ENCODE measurements at places on chromosomes 5 and 9. TPM values are rescaled to one million over a fixed set of nuclear protein-coding genes. Genes with fewer than 3 reads are reported as not detected.
A peak's percentile ranks its signal among the peaks of the same experiment; 100 is the strongest.

PCSK1 gene
- 0.92 TPM for total RNA-seq

CCNG1 gene
- total RNA-seq: 130 TPM

MYORG gene
- total RNA-seq: 7.8 TPM

PAEP gene
- not detected for total RNA-seq

GRCh38 chr5:1173485-1174070 lies 27.8 kb upstream of the SLC6A19 start:
- no peak for DNase-seq
- no peak overlapping the region for H3K27ac ChIP-seq
- peaks cover 5% of the 10 kb centered on the region for H3K4me1 ChIP-seq
- no peak overlapping the region for H3K4me3 ChIP-seq

DNA sequence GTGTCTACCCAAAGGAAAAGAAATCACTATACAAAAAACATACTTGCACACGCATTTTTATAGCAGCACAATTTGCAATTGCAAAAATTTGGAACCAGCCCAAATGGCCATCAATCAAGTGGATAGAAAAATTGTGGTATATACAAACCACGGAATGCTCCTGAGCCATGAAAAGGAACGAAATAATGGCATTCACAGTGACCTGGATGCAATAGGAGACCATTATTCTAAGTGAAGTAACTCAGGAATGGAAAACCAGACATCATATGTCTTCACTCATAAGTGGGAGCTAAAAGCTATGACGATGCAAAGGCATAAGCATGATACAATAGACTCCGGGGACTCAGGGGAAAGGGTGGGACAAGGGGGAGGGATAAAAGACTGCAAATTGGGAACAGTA lies 78.4 kb downstream of the ENC1 start:
- no peak overlapping the region for H3K27ac ChIP-seq
- H3K4me1 ChIP-seq: peaks cover 9% of the 10 kb centered on the region
- H3K36me3 ChIP-seq: no peaks in the 10 kb centered on the region
- no peak overlapping the region for H3K4me3 ChIP-seq
- H3K27me3 ChIP-seq: no peaks in the 10 kb centered on the region

- H3K4me3 ChIP-seq: no peak overlapping the region
- no peaks in the 10 kb centered on the region for H3K27me3 ChIP-seq
- no peak for DNase-seq
- no peaks in the 10 kb centered on the region for H3K36me3 ChIP-seq
- no peak overlapping the region for H3K27ac ChIP-seq
Measured at GRCh38 chr9:104960662-104961061, 32.7 kb upstream of the ABCA1 start.

DNA sequence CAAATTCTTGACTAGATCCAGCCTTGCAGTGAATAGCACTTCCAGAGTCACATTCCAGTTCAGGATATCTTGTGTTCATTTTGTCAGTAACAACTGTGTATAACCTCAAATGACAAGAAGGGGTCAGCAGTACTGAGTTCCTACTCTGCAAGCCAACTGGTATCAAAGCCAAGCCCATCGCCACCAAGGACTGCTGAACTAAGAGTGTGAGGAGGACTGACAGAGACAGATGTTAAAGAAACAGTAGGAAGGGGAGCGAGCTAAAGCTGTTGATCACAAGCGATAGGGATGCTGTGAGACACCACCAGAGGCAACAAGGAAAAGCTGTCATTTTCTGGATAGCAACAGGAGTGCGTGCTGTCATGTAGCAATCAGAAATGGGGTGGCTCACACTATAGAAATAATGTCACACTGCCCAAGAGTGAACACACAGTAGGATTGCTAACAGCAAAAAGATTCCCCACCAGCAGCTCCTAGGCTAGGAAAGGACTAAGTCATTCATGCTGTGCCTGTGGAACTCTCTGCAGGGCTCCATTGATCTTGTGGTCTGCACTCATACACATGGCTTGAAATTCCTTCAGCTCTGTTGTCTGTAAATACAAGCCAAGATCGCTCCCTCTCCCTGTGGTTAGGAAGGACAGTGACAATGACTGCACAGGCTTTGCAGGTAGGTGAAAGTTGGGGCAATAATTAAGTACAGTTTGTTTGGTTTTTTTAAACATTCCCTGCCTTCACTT lies 658.6 kb downstream of the NR2F1-AS1 start:
- no peaks in the 10 kb centered on the region for H3K4me1 ChIP-seq
- DNase-seq: no peak
- no peaks in the 10 kb centered on the region for H3K27me3 ChIP-seq
- H3K4me3 ChIP-seq: no peak overlapping the region
- H3K27ac ChIP-seq: no peak overlapping the region

DNA sequence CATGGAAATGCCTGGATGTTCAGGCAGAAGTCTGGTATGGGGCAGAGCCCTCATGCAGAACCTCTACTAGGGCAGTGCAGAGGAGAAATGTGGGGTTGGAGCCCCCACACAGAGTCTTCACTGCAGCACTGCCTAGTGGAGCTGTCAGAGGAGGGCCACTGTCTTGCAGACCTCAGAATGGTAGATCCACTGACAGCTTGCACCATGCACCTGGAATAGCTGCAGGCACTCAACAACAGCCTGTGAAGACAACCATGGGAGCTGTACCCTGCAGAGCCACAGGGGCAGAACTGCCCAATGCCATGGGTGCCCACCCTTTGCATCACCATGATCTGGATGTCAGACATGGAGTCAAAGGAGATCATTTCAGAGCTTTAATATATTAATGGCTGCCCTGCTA lies 36.9 kb downstream of the TRIP13 start:
- no peak for DNase-seq
- no peak overlapping the region for H3K27ac ChIP-seq
- H3K4me1 ChIP-seq: no peaks in the 10 kb centered on the region

GRCh38 chr5:82356021-82356420 lies 77.9 kb upstream of the RPS23 start:
- H3K27ac ChIP-seq: no peak overlapping the region
- H3K4me1 ChIP-seq: no peaks in the 10 kb centered on the region
- DNase-seq: no peak
- no peak overlapping the region for H3K4me3 ChIP-seq

DNA sequence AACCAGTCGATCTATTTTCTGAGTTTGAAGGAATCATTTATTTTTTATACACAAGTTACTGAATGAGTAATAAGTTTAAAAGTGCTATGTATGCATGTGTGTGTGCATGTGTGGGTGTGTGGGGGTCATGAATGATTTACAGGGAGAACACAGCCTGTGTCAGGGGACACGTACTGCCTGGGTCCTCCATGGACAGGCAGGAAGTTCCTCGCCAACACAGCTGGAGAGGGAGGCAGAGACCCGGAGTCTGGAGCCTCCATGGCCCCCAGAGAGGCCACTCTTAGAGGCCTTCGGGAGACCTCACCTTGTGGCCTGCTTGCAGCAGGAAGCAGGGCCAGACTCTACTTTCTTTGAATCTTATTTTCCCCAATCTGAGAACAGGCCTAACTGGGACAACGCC lies 144.7 kb downstream of the GABBR2 start:
- H3K27me3 ChIP-seq: peaks cover 4% of the 10 kb centered on the region

- H3K4me3 ChIP-seq: no peak overlapping the region
- no peaks in the 10 kb centered on the region for H3K27me3 ChIP-seq
- H3K36me3 ChIP-seq: no peaks in the 10 kb centered on the region
- H3K4me1 ChIP-seq: peaks cover 5% of the 10 kb centered on the region
Measured at GRCh38 chr9:127398715-127399400, 1.9 kb downstream of the SLC2A8 start.

DNA sequence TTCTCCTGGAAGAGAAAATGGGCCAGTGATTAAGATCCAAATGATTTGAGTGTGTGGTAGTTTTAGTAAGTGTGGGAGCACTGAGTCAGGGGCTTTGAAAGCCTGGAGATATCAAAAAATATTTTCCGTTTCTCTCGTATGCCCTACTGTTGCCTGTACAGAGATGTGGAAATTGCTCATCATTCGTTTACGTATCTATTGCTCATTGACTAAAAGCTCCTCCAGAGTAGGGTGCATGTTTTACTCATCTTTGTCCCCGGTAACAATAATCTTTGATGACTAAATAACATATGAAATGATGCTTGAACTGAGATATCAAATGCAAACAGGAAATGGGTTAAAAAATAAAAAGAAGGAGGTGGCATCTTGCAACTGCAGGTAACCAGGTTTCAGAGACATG lies 114.2 kb upstream of the FST start:
- no peaks in the 10 kb centered on the region for H3K27me3 ChIP-seq
- no peaks in the 10 kb centered on the region for H3K4me1 ChIP-seq
- no peak overlapping the region for H3K4me3 ChIP-seq
- no peak for DNase-seq

- peak overlapping the region; percentile 33 for H3K4me3 ChIP-seq
- no peaks in the 10 kb centered on the region for H3K36me3 ChIP-seq
- no peaks in the 10 kb centered on the region for H3K27me3 ChIP-seq
- DNase-seq: peak; percentile 92
- H3K27ac ChIP-seq: no peak overlapping the region
Measured at GRCh38 chr5:80082731-80083100, 47.6 kb downstream of the THBS4 start.

- no peaks in the 10 kb centered on the region for H3K4me1 ChIP-seq
- DNase-seq: no peak
- H3K4me3 ChIP-seq: no peak overlapping the region
Measured at GRCh38 chr5:58188262-58188651, 271.6 kb downstream of the PLK2 start.

DNA sequence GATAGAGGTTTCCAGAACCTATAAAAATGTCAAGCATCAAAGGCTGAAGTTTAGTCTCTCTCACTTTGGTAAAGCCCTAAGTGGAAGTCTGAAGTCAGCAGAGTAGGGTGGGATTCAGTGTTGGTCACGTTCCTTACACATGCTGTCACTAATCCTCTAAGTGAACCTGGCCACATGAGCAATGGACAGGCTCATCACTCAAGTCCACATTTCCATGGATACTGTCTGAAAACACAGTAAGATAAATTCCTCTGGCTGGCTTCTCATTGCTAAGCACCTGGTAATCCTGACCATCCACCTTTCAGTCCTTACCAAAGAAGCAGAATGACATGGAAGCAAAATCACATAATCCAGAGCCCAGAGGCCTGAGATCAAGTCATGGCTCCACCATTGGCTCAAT lies 43.8 kb downstream of the GNA14 start:
- H3K4me3 ChIP-seq: no peak overlapping the region
- H3K27ac ChIP-seq: no peak overlapping the region
- no peaks in the 10 kb centered on the region for H3K27me3 ChIP-seq
- no peak for DNase-seq

DNA sequence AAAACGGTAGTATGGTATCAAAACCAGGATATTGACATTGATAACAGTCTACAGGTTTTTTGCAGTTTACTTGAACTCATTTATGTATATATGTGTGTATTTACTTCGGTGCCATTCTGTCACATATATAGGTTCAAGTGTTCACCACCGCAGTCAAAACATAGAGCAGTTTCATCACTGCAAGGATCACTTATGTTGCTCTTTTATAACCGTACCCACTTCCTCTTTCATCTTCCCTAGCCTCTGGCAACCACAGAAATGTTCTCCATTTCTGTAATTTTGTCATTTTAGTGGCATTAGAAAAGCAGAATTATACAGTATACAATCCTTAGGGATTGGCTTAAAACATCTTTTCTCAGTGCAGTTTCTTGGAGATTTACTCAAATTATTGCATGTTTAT lies 90.3 kb downstream of the SH3GL2 start:
- peaks cover 2% of the 10 kb centered on the region for H3K27me3 ChIP-seq
- no peak overlapping the region for H3K27ac ChIP-seq
- no peak overlapping the region for H3K4me3 ChIP-seq
- DNase-seq: no peak
- no peaks in the 10 kb centered on the region for H3K4me1 ChIP-seq
- H3K36me3 ChIP-seq: no peaks in the 10 kb centered on the region

GRCh38 chr5:96023518-96023917 lies 61.9 kb upstream of the ELL2 start:
- no peaks in the 10 kb centered on the region for H3K27me3 ChIP-seq
- no peaks in the 10 kb centered on the region for H3K36me3 ChIP-seq
- no peak for DNase-seq
- no peaks in the 10 kb centered on the region for H3K4me1 ChIP-seq
- no peak overlapping the region for H3K27ac ChIP-seq
- H3K4me3 ChIP-seq: no peak overlapping the region

DNA sequence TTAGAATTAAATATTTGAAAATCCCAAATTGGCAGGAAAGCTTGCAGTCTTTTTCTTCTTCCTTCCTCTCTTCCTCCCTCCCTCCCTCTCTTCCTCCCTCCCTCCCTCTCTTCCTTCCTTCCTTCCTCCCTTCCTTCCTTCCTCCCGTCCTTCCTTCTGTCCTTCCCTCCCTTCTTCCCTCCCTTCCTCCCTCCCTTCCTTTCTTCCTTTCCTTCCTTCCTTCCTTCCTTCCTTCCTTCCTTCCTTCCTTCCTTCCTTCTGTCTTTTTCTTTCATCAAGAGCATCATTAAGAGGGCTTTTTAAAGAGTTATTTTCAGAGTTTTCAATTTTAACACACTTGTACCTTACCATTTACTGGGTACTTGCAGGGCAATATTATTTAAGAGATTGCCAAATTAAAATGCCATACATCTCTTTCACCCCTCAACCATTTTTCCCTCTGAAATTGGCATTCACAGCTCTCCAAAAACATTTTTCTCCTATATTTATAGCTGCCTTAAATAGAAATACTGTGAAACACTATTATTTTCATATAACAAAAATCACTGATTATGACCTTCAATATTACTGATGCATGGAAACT lies 99.2 kb upstream of the C6 start:
- peaks cover 45% of the 10 kb centered on the region for H3K4me1 ChIP-seq
- DNase-seq: peak; percentile 87
- no peaks in the 10 kb centered on the region for H3K27me3 ChIP-seq
- no peak overlapping the region for H3K4me3 ChIP-seq
- H3K27ac ChIP-seq: peak overlapping the region; percentile 93
- H3K36me3 ChIP-seq: no peaks in the 10 kb centered on the region

DNA sequence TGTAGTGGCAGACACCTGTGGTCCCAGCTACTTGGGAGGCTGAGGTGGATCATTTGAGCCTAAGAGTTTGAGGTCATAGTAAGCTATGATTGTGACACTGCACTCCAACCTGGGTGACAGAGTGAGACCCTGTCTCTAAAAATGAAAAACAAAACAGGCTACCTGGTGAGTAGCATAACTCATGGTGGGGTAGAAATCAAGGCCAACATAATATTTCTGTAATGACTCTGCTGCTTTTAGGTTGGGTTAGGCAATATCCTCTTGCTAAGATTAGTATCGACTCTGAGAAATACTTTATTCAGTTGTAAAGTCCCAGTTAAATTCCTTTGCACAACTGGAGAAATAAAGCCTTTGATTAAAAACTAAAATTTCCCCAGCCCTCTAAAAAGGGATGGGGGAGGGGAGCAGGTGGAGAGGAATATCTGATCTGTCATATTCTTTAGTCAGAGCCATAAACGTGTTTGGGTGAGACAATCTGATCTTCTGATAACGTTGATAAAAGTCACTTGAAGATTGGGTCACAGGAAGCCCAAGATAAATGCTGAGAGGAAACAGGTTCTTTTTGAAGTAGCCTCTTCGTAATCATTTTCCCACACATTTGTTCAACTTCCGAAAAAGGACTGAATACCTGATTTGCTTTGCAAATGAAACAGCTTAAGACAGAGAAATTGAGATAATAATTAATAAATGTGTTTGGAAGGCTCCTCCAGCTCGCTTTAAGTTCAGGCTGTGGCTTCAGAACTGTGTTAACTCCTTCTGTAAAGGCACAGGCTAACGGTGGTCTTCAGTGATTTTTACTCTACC lies 14.9 kb downstream of the IL4 start:
- H3K36me3 ChIP-seq: no peaks in the 10 kb centered on the region
- no peak overlapping the region for H3K4me3 ChIP-seq
- no peaks in the 10 kb centered on the region for H3K4me1 ChIP-seq
- DNase-seq: no peak
- no peaks in the 10 kb centered on the region for H3K27me3 ChIP-seq

All from A673 (cell line).